ENCODE measurements at places on chromosomes 5 and 9. TPM values are rescaled to one million over a fixed set of nuclear protein-coding genes. Genes with fewer than 3 reads are reported as not detected.

GRCh38 chr9:13485068-13485596 is 205.6 kb upstream of the MPDZ start:
- ATAC-seq, result no peak

DNA sequence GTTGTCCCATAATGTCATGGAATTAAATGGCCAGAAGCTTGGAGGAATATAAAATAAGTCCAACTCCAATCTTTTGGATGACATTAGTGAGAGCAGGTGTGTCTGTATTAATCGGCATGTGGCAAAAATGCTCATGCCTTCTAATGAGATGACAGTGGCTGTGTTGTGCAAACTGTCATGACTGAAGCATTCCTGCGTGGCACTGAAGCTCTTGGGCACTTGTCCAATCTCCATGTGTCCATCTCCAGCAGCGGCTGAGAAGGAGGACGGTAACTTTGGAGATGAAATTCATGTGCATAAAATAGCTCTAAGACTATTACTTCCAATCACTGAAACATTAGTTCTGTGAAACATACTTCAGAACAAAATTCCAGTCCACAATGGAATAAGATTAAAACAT is 697.5 kb upstream of the GRAMD2B start:
- ATAC-seq, result no peak

- no peak for ATAC-seq
These were observed 238.0 kb downstream of the ENC1 start for GRCh38 chr5:74402553-74402952.

DNA sequence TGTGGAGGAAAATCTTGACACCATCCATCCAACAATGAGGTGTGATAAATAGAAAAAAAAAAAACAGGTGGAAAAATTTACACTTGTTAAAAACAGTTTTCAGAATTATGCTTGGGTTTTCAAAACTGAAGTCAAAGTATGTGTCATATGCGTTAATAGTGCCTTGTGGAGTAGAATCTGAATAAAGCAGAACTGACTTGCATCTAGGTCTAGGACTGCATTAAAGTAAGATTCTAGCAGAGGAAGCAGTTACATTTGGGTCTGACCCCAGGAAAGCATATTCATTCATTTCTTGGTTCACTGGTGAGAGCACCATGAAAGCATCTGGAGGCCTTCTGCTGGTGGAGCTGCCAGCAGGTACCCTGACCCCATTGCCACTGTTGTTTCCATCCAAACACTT is 89.0 kb downstream of the MARCHF3 start:
- ATAC-seq, result no peak

GRCh38 chr9:36263683-36264082 is 5.4 kb upstream of the GNE start:
- ATAC-seq, result no peak

Gene FOXD4L6
- not detected for total RNA-seq

Gene RBM27
- total RNA-seq, result 21.7 TPM

Gene TLR4
- total RNA-seq, result not detected

GRCh38 chr5:116922532-116922931 is 347.9 kb upstream of the SEMA6A start:
- no peak for ATAC-seq

DNA sequence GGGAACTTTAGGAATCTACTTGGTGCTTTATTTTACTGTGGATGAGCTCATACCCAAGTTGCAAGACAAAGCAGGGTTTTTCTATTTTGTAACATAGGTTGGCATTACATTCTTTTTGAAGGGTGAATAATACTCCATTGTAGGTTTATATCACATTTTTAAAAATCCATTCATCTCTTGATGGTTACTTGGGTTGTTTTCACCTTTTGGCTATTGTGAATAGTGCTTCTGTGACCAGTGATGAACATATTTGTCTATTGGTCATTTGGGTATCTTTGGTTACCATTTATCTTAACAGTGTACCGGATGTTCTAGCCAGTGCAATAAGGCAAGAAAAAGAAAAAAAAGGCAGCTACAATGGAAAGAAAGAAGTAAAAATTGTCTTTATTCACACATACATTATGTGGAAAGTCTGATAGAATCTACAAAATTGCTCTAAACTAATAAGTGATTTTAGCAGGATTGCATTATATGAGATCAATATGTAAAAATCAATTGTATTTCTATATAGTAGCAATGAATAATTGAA is 40.0 kb downstream of the DENND4C start:
- ATAC-seq, result no peak

Gene EMB
- 93.9 TPM for total RNA-seq

Gene SAP30L
- total RNA-seq, result 16.4 TPM

Gene DMRT2
- total RNA-seq, result not detected

- ATAC-seq, result no peak
These were observed 408.7 kb downstream of the ARHGEF28 start for GRCh38 chr5:74034733-74035132.

Gene MCC
- total RNA-seq, result 4.3 TPM

- ATAC-seq, result no peak
These were observed 114.3 kb downstream of the CRB2 start for GRCh38 chr9:123470121-123470782.
